Activated naive CD4-positive, alpha-beta T cell treated with anti-CD3 and anti-CD28 coated beads, Interleukin-2, amount 50 U/mL, for 16 hours (primary cell): ENCODE measurements at places on chromosomes 4 and X.

- DNase-seq = no peak
These were observed 179.6 kb upstream of the MXRA5 start for GRCh38 chrX:3526071-3526470.

DNA sequence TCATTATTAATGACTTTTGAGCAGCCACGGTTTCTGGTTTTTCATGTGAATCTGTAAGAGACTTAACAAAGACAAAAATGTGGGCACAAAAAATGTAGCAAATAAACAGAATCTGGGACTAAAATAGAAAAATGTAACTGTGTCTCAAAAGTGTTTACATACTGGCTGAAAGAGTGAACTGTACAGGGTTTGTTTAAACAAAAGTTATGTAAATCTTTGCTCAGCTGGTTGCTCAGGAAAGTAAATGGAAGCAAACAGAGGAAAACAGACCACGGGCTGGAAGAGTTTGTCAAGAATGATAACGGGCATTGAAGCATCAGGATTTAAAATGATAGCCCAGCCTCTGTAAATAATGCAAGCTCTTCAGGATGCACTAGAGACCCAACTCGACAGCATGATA, 921.8 kb upstream of the FTHL17 start:
- DNase-seq = no peak

DNA sequence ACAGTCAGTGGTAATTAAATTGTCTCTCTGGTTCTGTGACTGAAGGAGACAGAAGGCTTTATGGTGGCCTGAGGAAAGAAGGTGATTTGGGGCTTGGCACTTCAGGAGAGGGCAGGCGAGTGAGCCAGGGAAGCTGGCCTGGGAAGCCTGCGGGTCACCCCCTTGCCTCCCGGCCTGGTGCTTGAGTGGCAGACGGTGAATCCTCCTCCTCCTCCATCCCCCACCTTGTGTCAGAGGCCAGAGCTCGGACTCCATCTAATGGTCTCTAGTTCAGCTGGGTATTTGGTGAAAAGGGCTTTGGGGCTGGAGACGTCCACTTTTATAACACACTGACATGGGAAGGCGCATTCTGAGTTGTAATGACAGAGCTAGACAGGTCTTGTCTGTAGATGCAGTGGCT, 8.7 kb downstream of the TMEM187 start:
- DNase-seq = no peak

GRCh38 chr4:139655116-139655515, 10.5 kb upstream of the MGST2 start:
- DNase-seq = no peak

DNA sequence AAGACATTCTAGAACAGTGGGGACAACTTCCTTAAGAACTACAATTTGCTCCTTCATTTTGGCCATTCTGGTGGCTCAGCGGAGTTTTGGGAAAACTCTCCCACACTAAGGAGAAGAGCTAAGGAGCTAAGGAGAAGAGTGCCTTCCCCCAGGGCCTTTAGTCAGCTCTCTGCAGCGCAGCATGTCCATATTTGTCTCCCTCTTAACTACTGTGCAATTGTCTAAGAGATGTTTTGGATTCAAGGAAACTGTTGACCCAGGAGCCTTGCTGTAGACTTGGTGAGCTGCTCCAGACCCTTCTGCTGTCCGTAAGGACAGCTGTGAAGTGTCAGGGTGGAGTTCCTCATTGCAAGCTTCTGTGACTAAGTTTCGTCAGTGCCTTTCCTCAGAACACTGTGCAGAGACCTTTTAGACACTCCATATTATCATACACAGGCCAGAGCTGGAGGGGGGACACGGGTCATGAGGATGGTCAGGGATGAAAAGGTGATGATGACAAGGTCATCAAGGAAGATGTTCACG, 179.0 kb downstream of the NHS start:
- DNase-seq = no peak
